ENCODE measurements at places on chromosomes 2 and 18.

DNA sequence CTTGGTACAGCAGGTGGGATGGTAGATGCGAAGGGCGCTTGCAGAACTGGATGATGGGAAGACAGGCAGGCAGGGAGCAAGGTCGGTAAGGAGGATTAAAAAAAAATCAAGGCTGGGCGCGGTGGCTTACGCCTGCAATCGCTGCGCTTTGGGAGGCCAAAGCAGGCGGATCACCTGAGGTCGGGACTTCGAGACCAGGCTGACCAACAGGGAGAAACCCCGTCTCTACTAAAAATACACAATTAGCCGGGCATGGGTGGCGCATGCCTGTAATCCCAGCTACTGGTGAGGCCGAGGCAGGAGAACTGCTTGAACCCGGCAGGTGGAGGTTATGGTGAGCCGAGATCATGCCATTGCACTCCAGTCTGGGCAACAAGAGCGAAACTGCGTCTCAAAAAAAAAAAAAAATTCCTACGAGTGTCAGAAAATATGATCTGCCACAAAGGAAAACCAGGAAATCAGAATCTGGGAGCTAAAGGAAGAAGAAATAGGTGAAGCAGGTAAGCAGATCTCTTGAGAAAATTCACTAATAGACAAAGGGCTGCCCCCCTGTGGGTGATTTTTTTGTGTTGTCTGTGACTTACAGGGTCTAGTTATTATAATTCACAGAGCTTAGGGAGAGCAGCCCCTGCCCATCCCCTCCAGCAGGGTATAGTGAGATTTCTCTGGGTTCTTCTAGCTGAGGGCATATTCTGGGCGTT is 46.2 kb downstream of the C2orf42 start:
- DNase-seq, result no peak

GRCh38 chr2:7292154-7292691 is 375.0 kb downstream of the RNF144A start:
- no peak for DNase-seq

- DNase-seq, result no peak
Measured at GRCh38 chr2:19801367-19802080, 100.3 kb downstream of the TTC32 start.

- no peak for DNase-seq
Measured at GRCh38 chr2:20177556-20178248, 47.2 kb downstream of the SDC1 start.

GRCh38 chr18:66560094-66560493 is 43.8 kb downstream of the CDH19 start:
- DNase-seq, result no peak

- DNase-seq, result no peak
Measured at GRCh38 chr2:219358170-219359075, 25.9 kb upstream of the RESP18 start.

DNA sequence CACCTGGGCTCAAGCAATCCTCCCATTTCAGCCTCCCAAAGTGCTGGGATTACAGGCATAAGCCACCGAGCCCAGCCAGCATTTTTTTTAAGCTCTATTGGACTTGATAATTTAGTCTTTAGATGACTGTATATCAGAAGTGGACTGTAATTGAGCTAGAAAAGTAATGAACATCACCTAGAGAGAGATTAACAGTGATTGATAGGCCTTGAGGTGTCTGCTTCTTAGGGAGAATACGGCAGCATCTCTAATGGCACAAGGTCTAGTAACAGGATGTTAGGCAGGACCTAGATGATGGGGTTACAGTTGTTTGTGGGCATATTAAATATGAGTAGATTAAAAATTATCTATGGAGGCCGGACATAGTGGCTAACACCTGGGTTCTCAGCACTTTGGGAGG is 17.7 kb upstream of the UGGT1 start:
- no peak for DNase-seq

DNA sequence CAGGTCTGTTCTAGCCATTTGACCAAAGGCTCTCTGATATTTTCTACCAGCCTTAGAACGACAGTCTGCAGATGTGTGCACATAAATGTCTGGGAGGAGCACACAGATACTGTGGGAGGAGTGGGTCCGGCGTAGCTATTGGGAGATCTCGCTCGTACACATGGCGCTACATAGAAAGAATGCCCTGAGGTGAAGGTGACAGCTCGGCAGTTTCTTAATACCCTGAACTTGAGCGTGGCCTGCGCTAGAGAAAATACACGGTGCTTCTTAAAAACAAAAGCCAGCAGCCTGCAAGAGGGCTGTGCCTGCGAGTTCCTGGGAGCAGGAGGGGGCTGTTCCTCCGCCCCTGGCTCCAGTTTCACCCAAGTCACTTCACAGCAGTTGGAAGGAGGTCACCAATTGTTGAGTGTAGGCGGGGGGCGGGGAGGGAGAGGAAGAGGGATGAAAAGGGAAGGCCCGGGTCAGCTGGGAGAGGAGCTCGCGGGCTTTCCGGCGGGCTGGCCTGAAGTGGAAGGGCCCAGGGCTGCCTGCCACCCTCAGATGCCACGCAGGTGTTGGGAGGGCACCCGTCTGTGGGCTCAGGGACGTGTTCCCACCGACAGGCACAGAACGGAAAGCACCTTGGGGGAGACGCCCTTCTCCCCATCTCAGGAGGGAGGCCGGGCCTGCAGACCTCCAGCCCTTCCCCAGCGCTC is 124.7 kb upstream of the ZNF516 start:
- no peak for DNase-seq

DNA sequence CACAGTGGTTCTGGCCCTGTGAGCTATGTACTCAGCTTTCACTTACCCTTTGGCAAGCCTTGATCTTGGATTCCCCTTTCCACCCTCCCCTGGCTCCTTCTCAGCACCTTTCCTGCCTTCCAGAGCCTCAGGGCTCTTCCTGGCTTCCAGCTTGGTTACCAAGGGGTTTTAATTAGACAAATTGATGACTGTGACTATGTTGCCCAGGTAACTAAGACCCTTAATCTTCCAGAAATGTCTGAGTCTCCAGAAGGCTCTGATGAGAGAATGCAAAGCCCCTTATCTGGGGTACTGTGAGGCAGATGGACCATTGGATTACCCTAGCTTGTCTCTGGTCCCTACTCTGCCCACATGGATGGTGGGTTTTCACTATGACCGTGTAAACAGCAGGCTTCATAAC is 174.2 kb downstream of the LOXHD1 start:
- DNase-seq, result no peak

- no peak for DNase-seq
Measured at GRCh38 chr2:118006326-118006725, 7.5 kb downstream of the CCDC93 start.

- DNase-seq, result no peak
Measured at GRCh38 chr2:127039387-127040031, 67.4 kb downstream of the BIN1 start.

DNA sequence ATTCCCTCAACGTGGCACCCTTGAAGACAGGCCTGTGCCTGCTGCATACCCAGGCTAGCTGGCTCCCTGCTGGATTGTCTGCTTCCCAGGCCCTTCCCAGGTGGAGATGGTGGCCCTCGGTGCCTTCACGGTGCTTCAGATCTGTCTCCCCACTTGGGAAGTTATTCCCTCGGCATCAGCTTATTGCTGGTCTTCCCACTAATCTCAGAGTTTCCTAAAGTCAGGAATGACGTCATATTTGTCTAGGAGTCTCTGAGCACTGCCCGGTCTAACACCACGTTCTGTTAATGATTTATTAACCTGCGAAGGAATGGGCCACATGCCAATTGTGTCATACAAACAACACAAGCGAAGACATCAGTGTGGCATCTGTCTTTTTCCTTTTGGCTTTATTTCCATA is 269.8 kb upstream of the ID2 start:
- DNase-seq, result no peak

- DNase-seq, result no peak
Measured at GRCh38 chr2:235055891-235056516, 104.2 kb downstream of the SH3BP4 start.

GRCh38 chr2:23703583-23704385 is 223.1 kb downstream of the ATAD2B start:
- no peak for DNase-seq

GRCh38 chr18:52437161-52437560 is 97.2 kb downstream of the DCC start:
- DNase-seq, result no peak

DNA sequence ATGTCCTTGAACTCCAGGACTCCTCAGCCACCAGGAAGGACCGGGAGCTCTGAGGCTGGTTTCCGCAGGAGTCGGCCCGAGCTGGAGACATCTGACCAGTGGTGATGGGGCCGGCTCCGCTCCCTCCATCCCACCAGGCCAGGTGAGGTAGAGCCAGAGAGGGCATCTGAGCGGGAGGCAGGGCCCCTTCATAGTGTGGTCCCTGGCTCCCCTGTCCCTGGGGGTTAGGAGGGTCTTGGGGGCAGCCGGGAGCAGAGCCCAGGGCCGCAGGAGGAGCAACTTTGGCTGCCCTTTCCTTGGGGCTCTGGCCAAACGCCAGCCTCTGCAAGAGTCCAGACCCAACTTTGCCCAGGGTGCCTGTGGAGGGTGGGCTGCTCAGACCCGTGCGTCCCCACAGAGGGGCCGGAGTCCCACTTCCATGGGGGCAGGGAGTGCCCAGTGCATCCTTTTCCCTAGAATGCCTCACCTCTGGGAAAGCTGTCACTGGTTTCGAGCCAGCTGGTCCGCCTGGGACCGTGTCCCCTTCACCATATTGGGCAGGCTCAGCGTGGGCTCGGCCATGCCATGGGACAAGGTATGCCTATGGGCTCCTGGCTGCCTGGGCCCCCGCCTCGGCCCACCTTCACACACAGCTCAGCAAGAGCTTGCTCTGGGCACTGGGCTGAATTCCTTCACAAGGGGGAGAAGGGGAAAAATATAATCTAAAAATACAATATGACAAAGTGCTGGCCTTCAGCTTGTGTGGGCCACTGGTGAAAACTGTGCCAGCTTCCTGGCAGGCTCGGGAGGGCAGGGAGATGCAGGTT is 148.6 kb downstream of the TWIST2 start:
- DNase-seq, result no peak

- no peak for DNase-seq
Measured at GRCh38 chr2:54054271-54054670, 61.1 kb upstream of the ACYP2 start.

- no peak for DNase-seq
Measured at GRCh38 chr2:233036162-233036838, 3.8 kb downstream of the NEU2 start.

DNA sequence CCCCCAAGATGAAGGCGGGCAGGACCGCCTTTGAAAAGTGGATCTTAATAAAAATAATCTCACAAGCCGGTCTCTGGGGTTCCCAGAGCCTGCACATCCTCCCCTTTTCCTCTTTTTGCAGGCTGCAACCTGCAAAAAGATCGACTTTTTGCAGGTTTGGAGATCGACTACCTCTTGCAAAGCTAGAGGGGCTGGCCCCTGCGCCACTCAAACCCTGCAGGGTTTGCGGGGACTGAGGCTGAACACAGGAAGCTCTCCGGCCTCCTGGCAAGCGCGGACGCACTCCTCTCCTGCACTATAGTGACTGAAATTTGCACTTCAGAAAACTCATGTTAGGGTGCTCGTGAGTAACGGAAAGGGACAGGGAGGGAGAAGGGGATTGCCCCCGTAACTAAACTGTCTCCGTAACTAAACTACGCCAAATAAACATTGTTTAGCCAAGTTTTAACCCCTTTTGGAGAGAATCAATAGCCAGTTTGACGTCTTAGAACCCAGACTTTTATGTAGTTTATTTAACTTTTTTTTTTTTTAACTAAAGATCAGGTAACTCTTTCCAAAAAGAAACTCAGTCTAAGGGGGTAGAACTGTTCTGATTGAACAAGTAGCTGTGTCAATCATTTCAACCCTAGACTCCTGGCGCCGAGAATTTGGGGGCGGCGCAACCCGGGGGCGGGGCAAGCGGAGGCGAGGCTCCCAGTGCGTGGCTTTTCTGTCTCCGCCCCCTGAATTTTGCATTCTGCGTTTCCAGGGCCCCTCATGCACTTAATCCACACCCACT is 2.5 kb downstream of the IGFBP5 start:
- DNase-seq, result peak; percentile 71

DNA sequence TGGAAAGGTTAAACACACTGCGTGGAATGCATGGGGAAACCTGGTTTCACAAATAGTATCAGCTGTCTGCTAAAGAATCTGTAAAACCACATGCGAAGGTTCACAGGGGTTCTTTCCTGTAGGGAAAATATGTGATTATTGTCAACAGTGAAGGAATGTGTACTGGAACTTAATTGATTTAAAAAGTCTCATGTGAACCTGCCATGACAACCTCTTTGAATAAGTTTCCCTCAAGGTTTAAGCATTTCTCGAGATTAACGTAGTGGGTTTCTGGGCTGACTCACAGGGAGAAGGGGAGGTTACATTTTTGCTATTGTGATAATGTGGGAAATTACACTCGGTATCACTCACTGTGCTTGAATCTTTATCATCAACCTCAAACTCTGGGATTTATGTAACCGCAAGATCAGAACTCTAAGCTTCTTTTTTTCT is 28.2 kb upstream of the IL1R1 start:
- DNase-seq, result no peak

GRCh38 chr2:230447455-230448451 is 31.8 kb downstream of the SP100 start:
- DNase-seq, result no peak

GRCh38 chr2:151638990-151639389 is 95.3 kb downstream of the NEB start:
- DNase-seq, result no peak
